ENCODE measurements at places on chromosomes 1 and 21.
A peak's percentile ranks its signal among the peaks of the same experiment; 100 is the strongest.

GRCh38 chr1:241972703-241973369 is 15.3 kb downstream of the BECN2 start:
- DNase-seq, result peak; percentile 32

GRCh38 chr1:162988869-162989268 is 80.3 kb upstream of the RGS4 start:
- no peak for DNase-seq

- DNase-seq, result no peak
Measured at GRCh38 chr1:232487236-232487635, 142.7 kb downstream of the SIPA1L2 start.

DNA sequence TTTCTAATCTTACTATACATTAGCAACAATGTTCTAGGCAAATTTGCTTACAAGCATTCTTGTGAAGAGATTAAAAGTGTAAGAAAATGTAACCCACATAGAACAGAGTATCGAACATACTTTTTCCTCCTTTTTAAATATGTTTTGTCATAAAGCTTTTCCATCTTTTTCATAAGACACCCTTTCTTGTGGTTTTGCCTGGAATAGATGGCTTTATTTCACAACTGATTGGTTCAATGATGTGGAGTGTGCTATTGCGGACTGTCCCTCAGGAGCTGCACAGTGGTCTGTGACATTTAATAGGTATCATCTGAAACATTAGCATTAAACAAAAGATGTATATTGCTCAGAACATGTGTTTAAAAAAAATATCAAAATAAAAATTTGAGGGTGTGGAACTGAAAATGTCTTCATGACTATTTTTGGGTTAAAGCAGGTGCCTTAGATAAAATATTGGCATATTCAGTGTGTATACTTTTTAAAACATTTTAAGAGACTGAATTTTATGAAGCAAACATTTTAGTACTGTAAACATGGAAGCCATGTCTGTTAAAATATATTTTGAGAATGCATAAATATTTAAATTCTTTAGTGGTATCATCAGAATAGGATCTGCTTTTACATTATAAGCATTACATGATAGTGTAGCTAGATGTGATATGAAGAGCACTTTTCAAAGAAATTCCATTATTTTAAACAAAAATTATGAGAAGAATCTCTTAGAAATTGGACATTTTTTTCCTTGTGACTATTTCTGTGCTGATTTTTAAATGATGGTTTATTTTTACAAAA is 48.3 kb upstream of the C1orf146 start:
- DNase-seq, result no peak

- DNase-seq, result no peak
Measured at GRCh38 chr1:226098870-226099835, 36.6 kb downstream of the H3-3A start.

DNA sequence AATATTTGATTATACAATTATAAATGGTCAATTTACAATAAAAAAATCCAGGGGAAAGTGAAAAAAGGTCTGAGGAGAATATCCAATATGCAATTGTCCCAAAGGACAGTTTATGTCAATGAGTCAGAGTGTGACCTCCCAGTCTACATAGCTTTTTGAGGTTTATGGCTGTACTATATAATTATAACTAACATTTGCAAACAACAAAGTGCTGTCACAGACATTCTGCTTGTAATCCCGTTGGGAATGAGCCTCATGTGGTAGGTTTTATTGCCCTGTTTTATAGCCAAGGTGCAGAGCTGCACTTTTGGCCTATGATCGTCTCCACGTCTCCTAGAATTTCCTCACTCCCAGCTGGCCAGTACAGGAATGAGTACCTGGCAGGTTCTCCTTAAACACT is 103.8 kb downstream of the ADSS2 start:
- peak; percentile 76 for DNase-seq

DNA sequence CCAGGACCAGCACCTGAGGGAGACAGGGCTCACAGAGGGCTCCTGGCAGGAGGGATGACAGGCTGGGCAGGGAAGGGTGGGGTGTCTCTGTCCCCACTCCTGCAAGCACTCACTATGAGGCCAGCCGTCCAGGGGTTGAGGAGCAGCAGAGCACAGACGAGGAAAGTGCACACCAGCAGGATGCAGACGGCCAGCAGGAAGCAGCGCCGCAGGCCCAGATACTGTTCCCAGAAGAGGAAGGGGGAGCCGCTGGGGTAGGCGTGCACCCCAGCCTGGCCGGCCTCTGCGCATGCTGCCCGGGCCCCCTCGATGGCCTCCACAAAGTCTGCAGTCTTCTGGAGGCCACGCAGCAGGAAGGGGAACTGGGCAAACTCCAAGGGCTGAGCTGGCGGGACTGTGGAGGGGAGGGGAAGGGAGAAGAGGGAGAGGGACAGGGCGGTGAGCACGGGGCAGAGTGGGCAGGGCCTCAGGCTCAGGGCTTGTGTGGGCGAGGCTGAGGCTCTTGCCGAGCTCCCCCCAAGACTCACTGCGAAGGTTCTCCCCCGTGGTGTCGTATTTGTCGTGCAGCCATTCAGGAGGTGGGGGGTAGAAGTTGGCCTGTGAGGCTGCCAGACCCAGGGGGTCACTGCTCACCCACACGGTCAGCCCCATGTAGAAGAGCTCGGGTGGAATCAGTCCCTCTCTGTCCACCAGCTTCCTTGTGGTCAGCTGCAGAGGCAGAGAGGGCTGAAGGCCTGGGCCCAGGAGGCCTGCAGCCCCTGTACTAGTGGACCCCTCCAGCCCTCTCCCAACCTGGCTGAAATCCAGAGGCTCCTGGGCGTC is 16.5 kb downstream of the PTCH2 start:
- peak; percentile 19 for DNase-seq

DNA sequence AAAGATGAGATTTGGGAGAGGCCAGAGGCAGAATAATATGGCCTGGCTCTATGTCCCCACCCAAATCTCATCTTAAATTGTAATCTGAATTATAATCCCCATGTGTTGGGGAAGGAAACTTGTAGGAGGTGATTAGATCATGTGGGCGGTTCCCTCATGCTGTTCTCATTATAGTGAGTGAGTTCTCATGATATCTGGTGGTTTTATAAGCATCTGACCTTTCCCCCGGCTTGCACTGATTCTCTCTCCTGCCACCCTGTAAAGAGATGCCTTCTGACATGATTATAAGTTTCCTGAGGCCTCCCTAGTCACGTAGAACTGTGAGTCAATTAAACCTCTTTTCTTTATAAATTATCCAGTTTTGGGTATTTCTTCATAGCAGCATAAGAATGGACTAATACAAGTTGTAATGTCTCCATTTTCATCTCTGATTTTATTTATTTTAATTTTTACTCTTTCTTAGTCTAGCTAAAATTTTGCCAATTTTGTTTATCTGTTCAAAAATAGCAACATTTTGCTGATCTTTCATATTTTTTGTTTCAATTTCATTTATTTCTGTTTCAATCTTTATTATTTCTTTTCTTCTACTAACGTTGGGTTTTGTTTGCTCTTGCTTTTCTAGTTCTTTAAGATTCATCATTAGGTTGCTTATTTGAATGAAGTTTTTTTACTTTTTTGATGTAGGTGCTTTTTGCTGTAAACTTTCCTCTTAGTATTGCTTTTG is 67.0 kb upstream of the ZRANB2 start:
- DNase-seq, result peak; percentile 0

DNA sequence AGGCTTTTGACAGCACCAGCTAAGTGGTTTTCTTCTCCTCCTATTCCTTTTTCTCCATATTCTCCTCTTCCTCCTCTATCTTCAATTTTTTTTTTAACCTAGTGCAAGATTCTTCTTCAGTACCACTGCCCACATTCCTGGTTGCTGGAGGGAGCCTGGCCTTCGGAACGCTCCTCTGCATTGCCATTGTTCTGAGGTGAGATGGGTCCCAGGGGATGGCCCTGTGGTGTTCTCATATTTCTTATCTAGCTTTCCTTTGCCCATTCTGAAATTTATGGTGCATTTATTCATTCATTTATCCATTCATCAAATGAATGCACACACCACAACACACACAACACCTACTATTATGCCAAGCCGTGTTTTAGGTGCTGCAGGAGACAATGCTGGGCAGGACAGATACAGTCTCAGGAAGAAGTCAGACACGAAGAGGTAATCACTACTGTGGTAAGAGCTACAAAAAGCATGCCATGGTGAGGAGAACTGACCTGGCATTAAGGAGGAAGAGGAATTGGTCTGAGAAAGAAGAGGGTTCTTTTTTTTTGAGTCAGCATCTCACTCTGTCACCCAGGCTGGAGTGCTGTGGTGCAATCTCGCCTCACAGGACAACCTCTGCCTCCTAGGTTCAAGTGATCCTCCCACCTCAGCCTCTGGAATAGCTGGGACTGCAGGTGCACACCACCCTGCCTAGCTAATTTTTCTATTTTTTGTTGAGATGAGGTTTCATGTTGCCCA is 47.5 kb upstream of the TDRD10 start:
- DNase-seq, result no peak

- DNase-seq, result peak; percentile 51
Measured at GRCh38 chr1:63148825-63149645, 173.3 kb upstream of the FOXD3 start.

DNA sequence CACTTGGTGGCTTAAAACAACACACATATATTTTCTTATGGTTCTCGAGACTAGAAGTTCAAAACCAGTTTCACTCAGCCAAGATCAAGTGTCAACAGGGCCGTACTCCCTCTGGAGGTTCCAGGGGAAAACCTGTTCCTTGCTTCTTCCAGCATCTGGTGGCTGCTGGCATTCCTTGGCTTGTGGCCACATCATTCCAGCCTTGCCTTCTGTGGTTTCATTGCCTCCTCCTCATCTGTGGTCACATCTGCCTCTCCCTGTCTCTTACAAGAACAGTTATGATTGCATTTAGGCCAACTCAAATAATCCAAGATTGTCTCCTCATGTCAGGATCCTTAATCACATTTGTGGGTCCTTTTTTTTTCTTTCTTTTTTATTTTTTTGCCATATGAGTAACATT is 240.7 kb upstream of the HOOK1 start:
- DNase-seq, result peak; percentile 85

GRCh38 chr1:53398091-53398490 is 61.1 kb upstream of the DMRTB1 start:
- DNase-seq, result peak; percentile 27

DNA sequence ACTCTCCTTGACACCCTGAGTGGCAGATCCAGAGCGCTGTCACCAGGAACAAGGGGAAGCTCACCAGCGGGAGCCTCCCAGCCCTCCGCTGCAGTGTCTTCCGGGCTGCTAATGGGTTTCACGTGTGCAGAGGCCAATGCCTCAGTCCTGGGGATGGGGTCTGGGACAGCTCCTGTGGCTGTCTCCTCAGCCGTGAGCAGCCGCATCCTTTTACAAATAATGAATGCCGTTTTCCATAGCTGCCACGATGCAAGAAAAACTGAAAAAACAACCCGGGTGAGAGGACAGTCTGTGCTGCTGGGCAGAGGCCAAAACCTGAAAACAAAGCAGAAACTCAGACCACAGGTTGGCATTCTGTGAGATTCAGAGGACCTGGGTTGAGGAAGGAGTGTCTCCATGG is 212.2 kb upstream of the RAB4A start:
- no peak for DNase-seq

GRCh38 chr1:21383785-21384401 is 56.0 kb upstream of the NBPF3 start:
- no peak for DNase-seq

DNA sequence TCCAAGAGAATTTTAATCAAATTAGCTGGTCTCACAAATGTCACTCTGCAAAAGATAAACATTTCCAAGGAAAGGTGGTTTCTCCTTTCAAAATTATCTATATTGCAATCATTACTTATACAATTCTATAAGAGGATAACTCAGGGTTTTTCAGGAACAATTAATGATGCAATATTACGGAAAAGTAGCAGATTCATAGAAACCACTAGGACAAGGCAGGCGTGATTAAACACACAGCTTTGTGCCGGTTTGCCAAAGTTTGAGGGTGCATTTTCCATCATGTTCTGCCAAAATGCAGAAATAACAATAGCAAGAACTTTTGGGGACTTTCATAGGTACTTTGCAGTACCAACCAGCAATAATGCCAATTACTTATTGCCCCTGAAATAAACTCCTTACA is 605 bp downstream of the TNFRSF9 start:
- DNase-seq, result no peak

GRCh38 chr1:166695115-166695514 is 144.2 kb upstream of the POGK start:
- DNase-seq, result no peak

DNA sequence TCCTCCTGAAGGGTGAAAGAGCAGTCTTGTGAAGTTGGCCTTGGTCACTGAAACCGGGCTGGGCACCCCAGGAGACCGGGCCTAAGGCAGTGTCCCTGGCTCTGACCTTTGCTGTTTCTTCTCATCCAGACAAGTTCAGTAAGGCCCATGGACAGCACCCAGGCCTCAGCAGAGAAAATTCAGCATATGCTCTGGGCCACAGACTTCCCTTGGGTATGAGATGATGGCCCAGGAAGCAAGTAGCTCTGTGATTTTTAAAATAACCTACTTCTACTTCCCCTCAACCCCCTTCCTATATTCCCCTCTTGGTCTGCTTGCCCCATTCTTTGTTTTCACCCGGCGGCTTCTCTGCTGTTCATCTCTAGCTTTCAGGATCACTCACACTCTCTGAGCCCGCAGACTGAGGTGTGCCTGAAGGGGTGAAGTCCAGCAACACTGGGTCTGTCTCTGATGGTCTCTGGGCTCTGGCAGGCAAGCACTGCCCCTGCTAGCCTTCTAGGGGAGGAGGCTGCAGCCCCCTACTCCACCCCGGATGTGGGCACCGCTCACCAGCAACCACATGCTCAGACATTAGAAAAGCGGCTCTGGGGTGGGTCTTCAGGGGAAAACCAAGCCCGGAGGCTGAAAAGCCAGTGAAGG is 2.9 kb upstream of the GPR25 start:
- DNase-seq, result no peak

DNA sequence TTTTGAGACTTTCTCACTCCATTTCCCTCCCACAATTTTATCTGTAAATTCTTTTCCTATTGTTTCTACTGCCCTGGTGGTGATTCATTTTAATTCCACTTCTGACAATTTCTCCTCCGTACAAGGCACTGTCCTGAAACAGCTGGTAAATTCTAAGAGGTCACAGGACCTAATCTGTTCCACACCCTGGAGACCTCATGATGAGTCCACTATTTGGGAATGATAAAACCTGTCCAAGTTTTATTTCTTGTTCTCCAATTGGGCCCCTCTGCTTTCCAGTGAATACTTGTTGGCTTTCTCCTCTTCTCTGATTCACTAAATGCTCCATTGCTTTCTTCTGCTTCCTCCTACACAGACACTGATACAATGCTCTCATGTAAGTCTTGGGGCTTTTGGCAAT is 343.1 kb upstream of the DUSP10 start:
- DNase-seq, result peak; percentile 80

GRCh38 chr21:33733601-33734000 is 91.3 kb downstream of the ITSN1 start:
- DNase-seq, result no peak

DNA sequence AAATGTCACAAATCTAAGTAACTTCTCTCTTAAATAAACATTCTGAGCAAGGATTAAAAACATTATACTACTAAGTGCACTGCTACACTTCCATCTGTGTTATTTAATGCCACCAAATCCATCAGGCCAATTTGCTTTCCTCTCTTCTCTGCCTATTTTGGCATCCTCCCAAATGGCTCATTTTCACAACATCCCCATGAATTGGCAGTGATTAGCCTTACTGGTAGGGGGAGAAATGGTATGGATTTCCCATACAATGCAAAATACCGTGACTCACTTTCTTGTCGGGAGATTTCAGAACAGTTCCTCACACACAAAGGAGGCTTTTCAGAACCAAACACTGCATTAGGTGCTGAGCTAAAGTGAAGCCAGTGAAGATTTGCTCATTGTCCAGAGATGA is 195.7 kb downstream of the MIS18A start:
- DNase-seq, result no peak
